ENCODE measurements at places on chromosomes 11 and 22.
A peak's percentile ranks its signal among the peaks of the same experiment; 100 is the strongest.

DNA sequence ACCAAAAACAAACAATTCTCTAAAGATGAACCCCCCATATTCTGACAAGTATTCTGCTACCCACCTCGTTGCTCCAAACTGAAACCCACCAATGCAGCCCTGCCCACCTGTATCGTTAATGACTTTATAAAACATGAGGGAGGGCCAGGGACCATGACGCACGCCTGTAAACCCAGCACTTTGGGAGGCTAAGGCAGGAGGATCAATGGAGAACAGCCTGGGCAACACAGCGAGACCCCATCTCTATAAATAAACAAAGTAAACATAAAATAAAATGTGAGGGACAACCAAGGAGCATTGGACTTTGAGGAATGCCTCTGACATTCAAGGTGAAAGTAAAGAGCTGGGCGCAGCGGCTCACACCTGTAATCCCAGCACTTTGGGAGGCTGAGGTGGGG lies 39.8 kb upstream of the ATXN10 start:
- no peak for DNase-seq

DNA sequence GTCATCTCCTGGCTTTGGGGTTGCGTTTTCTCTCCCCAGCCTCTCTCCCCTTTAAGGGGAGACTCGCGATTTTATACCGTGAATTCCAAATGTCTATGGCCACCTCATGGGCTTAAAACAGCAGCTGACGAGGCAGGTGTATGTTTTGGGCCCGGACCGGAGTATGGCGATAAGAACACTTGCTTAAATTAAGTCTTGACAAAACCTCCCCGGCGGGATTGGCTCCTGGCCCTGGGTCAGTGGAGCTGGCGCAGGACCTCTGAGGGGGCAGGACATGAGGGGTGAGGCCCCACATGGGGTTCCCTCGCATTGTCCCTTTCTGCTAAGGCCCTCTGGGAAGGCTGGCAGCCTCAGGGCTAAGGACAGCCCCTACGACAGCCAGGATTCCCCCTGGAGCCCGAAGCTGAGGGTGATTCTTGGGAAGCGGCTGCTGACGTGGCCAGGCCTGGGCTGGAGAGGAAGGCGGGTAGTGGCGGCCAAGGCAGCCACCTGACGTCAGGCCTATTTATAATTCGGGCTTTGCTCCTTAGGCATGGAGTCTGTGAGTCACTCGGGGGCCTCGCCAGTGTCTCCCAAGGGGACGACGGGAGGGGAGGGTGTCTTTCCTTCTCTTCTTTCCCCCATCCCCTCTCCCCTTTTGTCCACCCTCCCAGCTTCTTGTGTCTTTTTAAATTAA lies 12.7 kb downstream of the MYO18B start:
- DNase-seq: no peak

DNA sequence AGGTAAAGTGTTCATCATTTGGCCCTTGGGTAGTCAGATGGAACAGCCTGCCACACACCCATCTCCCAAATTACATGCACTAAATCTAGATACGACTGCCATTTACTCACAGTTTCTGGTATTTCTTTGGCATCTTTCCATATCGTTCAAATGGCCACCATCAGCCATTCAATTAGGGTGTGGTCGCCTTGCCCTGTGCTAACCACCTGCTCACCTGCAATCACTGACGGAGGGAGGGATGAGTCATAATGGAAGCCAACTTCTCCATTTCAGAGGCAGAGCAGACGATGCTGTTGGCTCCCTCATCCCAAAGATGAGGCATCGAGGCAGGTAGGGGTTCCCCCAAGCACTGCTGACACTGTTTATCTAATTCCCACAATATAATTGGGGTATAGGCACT lies 14.6 kb downstream of the MS4A6A start:
- peak; percentile 16 for DNase-seq

GRCh38 chr22:26542831-26543230 lies 30.6 kb upstream of the TFIP11 start:
- no peak for DNase-seq

DNA sequence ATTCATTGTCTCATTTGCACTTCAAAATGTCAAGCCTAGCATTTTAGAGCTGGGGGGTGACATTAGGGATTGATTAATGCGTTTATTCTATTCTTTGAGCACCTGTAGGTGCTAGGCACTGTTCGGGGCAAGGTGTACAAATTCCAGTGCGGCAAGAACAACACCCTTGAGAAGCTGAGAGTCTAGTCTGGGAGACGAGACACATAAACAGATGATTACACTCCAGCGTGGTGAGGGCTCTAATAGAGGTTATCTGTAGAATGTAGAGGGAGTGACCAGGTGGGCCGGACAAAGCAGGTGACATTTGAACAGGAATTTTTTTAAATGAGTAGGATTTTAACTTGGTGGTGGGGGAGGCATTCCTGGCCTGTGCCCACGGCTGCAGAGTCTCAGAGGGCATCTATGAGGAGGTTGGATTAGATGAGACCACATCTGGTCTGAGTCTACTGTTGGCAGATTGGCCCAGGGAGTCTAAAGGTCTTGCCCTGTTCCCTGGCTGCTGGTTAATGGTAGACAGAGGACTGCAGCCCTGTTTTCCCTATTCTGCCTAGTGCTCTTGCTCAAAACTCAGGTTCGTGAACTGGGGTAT lies 970 bp downstream of the CAT start:
- no peak for DNase-seq
